CD4-positive, alpha-beta T cell (primary cell): ENCODE measurements at places on chromosomes 16 and 17.

DNA sequence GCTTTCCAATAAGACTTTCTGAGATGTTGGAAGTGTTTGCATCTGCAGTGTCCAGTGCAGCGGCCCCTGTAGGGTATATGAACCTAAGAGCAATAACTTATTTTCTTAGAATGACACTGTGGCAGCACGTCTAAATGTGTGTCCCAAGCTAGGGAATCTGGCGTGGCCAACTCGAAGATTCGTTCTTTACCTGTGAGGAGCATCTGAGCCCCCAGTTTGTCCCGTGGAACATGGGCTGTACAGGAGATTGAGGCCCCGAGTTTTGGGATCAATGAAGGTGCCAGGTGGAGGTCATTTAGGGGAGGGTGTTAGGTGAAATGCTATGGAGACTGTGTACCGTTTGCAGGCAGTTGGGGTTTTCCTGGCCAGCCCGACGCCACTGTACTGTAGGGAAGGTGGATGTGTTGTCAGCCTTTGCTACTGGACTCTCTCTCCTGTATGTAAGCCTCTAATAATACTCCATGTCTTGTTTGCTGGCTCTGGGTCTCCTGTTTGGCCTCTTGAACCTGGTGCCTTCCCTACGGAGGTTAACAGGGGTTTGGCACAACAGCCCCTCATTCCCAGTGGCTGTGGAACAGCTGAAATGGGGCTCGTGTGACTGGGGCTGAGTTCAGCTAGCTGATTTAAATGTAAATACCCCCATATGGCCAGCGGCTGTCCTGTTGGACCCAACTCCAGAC lies 45.5 kb upstream of the SDK2 start:
- H3K4me3 ChIP-seq, result no peak overlapping the region
- H3K27ac ChIP-seq, result no peak overlapping the region
- no peak for DNase-seq
- H3K27me3 ChIP-seq, result no peaks in the 10 kb centered on the region
- H3K4me1 ChIP-seq, result no peaks in the 10 kb centered on the region
- H3K36me3 ChIP-seq, result no peaks in the 10 kb centered on the region

DNA sequence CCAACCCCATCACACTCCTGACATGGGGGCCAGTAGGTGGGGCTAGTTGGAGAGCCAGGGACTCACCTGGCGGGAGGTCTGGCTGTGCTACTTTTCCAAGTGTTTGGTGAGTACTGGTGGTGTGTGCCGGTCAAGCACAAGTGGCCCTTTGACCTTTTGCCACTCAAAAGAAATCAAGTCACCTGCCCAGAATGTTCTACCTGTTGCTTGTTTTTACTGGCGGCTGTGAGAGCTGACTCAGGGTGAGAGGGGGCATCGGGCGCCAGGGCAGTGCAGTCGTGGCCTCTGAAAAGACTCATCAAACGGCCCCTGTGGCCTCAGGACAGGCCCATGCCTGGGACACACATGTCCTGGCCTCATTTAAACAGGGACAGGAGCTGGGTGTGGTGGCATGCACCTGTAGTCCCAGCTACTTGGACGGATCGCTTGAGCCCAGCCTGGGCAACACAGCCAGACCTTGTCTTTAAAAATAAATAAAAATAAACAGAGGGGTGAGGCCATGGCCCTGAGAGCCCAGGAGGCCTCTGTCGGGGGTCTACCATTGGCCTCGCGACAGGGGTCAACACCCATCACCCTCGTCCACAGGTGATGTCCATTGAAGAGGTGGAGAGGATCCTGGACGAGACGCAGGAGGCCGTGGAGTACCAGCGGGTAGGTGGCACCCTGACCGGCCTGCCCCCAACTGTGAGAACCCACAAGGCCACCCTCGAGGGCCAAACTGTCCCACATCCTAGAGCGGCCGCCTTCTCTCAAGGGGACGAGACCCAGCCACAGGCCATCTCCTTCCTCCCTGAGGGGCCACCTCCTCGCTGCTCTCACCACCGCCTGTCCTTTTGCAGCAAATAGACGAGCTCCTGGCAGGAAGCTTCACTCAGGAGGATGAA lies 5.0 kb downstream of the CHMP6 start:
- no peak for DNase-seq
- peaks cover 23% of the 10 kb centered on the region for H3K4me1 ChIP-seq
- no peaks in the 10 kb centered on the region for H3K27me3 ChIP-seq
- H3K27ac ChIP-seq, result no peak overlapping the region

- H3K27ac ChIP-seq, result peak overlapping the region; percentile 18
- H3K36me3 ChIP-seq, result peaks cover 82% of the 10 kb centered on the region
- peak; percentile 74 for DNase-seq
- H3K4me3 ChIP-seq, result peak overlapping the region; percentile 6
- H3K4me1 ChIP-seq, result peaks cover 16% of the 10 kb centered on the region
- H3K27me3 ChIP-seq, result no peaks in the 10 kb centered on the region
These were observed 8.3 kb downstream of the SRP68 start for GRCh38 chr17:76063875-76064546.

GRCh38 chr16:77836801-77837200 lies 48.4 kb downstream of the VAT1L start:
- DNase-seq, result no peak
- no peak overlapping the region for H3K27ac ChIP-seq
- no peak overlapping the region for H3K4me3 ChIP-seq
- no peaks in the 10 kb centered on the region for H3K27me3 ChIP-seq

DNA sequence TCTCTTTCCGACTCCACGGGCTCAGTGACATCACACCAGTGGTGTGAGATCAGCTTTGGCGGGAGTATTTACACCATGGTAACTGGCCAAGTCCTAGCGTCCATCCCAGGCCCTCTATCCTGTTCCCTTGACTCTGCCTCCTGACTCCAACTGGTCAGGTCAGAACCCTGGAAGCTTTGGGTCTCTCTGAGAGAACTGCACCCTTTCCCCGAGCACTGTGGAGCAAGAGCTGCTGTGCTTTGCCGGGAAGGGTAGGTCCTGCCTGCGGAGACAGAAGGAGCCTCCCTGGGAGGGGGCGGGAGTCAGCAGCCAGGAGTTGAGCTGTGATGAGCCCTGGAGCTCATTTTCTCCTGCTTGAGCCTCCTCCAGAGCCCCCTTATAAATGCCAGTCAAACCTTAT lies 212.1 kb upstream of the TNRC6C start:
- H3K4me1 ChIP-seq, result no peaks in the 10 kb centered on the region
- H3K36me3 ChIP-seq, result no peaks in the 10 kb centered on the region
- no peaks in the 10 kb centered on the region for H3K27me3 ChIP-seq
- DNase-seq, result no peak
- no peak overlapping the region for H3K27ac ChIP-seq
- no peak overlapping the region for H3K4me3 ChIP-seq
